ENCODE measurements at places on chromosomes 11 and 22.

- DNase-seq = peak; percentile 66
These were observed 39.4 kb downstream of the SIK3 start for GRCh38 chr11:117058761-117059261.

DNA sequence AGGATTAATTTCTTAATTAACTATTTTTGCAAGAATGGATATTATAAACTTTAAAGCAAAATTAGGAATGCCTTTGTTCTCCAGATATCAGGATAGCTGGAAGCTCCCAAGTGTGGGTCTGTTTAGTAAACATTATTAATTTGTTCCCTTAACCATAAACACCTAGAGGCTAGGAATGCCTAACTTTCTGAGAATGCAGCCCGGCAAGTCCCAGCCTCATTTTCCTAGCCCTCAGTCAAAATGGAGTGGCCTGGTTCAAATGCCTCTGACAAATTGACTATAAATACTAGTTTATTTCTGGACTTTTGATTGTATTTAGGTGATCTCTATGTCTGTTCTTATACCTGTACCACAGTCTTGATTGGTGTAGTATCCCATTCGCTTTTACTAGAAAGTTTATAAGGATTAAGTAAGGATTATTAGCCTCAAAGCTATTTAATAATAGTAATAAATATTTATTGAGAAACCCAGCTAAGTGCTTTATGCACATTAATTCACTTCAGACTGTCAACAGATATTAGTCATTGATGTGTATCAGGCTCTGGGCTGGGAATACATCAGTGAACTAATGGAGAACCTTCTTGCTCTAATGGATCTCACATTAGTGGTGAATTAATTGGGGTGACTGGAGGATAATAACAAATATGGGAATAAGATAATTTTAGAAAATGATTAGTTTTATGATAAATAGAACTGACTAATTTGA is 25.8 kb downstream of the PPME1 start:
- no peak for DNase-seq

- no peak for DNase-seq
These were observed 93.6 kb downstream of the NAV2 start for GRCh38 chr11:19806251-19806650.

GRCh38 chr11:113867843-113868503 is 7.4 kb downstream of the USP28 start:
- no peak for DNase-seq

DNA sequence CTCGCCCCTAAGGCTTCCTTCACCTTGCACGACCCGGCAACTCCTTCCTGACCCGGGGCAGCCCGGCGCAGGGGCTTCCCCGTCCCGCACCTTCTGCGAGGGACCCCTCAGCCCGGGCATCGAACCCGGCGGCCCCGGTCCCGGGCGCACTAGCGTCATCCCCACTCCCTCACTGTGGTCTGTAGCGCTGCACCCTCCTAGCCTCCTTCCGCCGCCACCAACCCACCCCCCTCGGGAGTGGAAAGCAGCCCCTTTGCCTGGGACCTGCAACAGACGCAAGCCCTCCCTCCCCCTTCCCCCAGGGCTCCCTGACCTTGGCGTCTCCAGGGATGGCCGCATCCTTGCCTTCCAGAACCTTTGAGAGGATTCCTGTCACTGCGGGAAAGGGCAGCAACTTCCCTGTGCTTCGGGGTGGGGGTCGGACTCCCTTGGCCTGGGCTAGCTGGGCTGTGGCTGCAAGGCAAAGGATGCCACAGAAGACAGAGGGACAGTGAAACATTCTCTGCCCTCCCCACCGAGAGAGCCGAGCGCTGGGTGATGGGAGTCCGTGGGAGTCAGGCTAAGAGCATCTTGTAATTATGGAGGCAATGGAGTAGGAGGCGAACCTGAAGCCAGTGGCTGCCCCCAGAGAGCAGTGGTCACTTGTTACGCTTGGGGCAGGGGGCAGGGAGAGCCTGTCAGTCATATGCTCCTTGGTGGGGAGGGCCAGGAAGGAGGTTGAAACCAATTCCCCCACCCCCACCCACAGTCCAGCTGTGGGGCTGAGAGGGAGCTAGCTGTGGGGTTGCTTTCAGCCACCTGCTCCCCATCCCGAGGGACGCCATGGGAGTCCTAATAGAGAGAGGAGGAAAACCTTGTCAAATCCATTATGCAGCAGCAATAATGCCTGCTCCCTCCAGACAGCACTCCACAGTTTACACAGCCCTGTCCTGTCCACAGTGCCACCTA is 920 bp downstream of the TMEM132A start:
- DNase-seq = no peak

DNA sequence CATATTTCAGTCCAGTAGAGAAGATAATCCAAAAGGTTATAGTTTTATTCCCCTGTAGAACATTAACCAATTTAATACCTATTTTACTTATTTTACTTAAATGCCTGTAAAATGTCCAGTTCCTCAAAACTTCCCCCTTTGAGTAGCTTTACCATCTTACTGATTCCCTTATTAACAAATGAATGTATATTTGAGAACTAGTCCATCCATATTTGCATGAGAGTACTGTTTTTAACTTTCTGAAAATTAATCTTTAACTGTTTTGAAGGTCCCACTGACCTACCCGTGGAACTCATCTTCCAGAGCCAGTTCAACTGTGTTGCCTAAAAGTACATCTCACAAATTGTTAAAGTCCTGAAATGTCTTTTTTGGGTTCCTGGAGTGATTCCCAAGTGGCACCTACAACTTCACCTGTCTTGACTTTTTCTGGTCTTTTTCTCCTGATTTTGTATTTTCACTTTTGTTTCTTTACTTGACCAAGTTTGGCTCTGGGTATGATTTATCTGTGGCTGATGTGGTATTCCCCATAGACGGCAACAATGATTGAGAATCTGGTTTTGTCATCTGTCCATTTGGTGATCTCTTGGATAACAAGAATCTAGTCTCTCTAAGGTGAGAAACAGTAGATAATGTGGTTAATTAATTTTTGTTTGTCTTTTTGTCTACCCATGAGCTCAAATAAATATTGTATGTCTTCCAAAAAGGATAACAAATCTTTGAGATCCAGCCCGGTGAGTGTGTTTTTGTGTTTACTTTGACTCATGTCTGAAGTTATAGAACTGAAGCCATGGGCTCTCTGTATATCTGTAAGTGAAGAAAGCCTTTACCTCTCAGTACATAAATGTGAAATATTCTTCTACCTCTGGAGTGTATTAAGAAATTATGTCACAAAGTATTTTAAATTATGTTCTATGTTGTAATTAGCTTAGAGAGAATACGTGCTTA is 174.2 kb downstream of the ETS1 start:
- DNase-seq = peak; percentile 48

DNA sequence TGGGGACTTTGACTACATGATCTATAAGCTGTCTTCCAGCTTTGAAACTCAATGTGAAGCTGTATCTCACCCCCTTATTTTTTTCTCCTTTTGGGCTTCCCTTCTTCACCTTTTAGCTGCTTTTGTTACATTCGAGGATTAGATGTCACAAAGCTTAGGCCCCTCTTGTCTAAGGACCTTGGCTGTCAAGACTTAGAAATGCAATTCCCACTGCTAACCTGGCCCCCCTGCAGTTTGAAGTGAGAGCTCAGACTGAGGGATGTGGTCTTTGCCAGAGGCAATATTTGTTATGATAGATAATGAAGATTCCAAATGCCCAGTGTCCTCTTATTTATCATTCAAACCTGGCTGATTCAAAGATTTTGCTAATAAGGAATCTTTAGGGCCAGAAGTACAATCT is 128.3 kb downstream of the ARL14EP start:
- no peak for DNase-seq

DNA sequence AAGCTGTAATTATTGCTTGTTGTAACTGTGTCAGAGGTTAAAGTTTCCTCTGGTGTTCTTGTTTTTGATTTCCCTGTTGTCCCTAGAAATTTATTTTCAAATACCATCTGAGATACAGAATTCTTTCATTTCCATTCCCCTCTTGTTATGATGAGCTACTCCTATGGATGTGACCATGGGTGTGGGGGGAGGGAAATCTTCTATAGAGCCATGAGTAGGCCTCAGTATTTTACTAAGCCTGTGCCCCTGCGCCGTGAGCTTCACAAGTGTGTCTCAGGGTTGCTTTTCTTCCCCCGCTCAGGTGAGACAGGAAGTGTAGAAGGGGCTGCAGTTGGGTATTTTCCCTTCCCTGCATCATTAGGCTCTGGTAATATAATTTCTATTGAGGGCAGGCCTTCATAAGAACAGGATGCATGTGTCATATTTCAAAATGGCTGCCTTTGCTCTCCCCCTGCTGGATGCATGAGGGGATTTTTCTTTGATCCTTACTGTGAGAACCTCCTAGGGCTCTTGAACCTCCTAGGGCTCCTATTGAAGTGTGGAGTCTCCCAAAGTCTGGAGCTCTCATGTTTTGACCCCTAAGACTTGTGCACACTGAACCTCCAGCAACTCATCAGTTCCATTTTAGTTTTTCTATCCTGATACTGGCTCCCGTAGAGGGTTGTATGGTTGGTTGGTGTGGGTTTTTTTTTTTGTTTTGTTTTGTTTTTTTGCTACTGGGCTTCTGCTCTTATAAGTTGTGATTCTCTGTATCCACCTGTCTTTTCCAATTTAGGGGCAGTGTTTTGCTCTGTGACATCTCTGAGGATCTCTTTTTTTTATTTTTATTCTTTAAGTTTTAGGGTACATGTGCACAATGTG is 658.2 kb downstream of the NTM start:
- DNase-seq = peak; percentile 77

DNA sequence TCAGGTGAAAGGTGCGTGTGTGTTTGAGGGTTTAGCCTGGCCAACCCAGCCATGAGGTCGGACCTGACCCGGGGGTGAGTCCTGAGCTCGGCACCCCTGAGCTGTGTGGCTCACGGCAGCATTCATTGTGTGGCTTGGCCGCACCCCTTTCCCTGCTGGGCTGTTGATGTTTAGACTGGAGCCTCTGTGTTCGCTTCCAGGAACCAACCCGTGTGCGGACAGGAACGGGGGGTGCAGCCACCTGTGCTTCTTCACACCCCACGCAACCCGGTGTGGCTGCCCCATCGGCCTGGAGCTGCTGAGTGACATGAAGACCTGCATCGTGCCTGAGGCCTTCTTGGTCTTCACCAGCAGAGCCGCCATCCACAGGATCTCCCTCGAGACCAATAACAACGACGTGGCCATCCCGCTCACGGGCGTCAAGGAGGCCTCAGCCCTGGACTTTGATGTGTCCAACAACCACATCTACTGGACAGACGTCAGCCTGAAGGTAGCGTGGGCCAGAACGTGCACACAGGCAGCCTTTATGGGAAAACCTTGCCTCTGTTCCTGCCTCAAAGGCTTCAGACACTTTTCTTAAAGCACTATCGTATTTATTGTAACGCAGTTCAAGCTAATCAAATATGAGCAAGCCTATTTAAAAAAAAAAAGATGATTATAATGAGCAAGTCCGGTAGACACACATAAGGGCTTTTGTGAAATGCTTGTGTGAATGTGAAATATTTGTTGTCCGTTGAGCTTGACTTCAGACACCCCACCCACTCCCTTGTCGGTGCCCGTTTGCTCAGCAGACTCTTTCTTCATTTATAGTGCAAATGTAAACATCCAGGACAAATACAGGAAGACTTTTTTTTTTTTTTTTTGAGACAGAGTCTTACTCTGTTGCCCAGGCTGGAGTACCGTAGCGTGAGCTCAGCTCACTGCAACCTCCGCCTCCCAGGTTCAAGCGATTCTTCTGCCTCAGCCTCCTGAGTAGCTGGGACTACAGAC is 53.9 kb upstream of the PPP6R3 start:
- no peak for DNase-seq

Measured in cardiac fibroblast (primary cell).